ENCODE measurements at places on chromosomes 2 and 18. TPM values are rescaled to one million over a fixed set of nuclear protein-coding genes. Genes with fewer than 3 reads are reported as not detected.

Gene REG3A
- total RNA-seq = not detected

Gene RNF125
- total RNA-seq = 1.7 TPM

Gene WIPF1
- 3.4 TPM for total RNA-seq

Gene DPP10
- 50.9 TPM for total RNA-seq

Gene TMEFF2
- total RNA-seq = 37.6 TPM

Gene TRIM54
- total RNA-seq = not detected

Gene POU3F3
- 230 TPM for total RNA-seq

Gene ATP6V1B1
- total RNA-seq = not detected

Gene RPRM
- total RNA-seq = 101 TPM

Gene COBLL1
- 8.6 TPM for total RNA-seq

Gene HMSD
- total RNA-seq = 0.25 TPM

Gene ABCG8
- total RNA-seq = 0.74 TPM

Gene BMP10
- total RNA-seq = not detected

Gene SLC14A1
- 1.7 TPM for total RNA-seq

Gene NRBP1
- 56.5 TPM for total RNA-seq

Gene ADCYAP1
- 4.4 TPM for total RNA-seq

Gene FKBP1B
- 76.5 TPM for total RNA-seq

Gene ASB18
- total RNA-seq = not detected

Gene CCDC85A
- total RNA-seq = 22.1 TPM

Gene RAB17
- total RNA-seq = not detected

Gene TFPI
- 19.7 TPM for total RNA-seq

Gene NOL4
- 110 TPM for total RNA-seq

Gene CD207
- total RNA-seq = not detected

Gene STPG4
- 0.49 TPM for total RNA-seq

Gene PIEZO2
- total RNA-seq = 3.9 TPM

Gene FAM110C
- 7.4 TPM for total RNA-seq

Gene DCDC2C
- 0.49 TPM for total RNA-seq

Gene GRHL1
- total RNA-seq = 3.2 TPM

Gene CNTNAP5
- 26.6 TPM for total RNA-seq

Gene ACMSD
- total RNA-seq = not detected

Gene ALPG
- total RNA-seq = not detected

Gene DHRS9
- total RNA-seq = 0.49 TPM

Gene RSAD2
- 2.0 TPM for total RNA-seq

Gene GALNT3
- total RNA-seq = 3.0 TPM

Gene BOLL
- not detected for total RNA-seq

Gene SRD5A2
- total RNA-seq = under 0.01 TPM

Gene KLF11
- 13.3 TPM for total RNA-seq

Gene ELP2
- 79.2 TPM for total RNA-seq

Gene ANKRD62
- total RNA-seq = not detected

Gene ST8SIA3
- 22.6 TPM for total RNA-seq

Gene MTA3
- total RNA-seq = 26.3 TPM

Gene ANTXR1
- total RNA-seq = 13.3 TPM

Gene FAM136A
- total RNA-seq = 20.7 TPM

Gene CYTIP
- total RNA-seq = 2.0 TPM

Gene PCARE
- total RNA-seq = under 0.01 TPM

Gene ALPI
- total RNA-seq = not detected

Gene NT5DC4
- total RNA-seq = not detected

Gene ADNP2
- total RNA-seq = 17.5 TPM

Gene HOXD8
- total RNA-seq = 0.25 TPM

Gene EHD3
- 7.1 TPM for total RNA-seq

Gene RNF138
- 39.1 TPM for total RNA-seq

Gene ASAP2
- 44.5 TPM for total RNA-seq

Gene SLC9A4
- total RNA-seq = 0.25 TPM

Gene FLACC1
- 3.0 TPM for total RNA-seq

Gene ADAM23
- 22.9 TPM for total RNA-seq

Gene SERPINB12
- total RNA-seq = not detected

Gene TMEM200C
- total RNA-seq = 20.4 TPM

Gene MERTK
- 3.7 TPM for total RNA-seq

Gene TUBA3E
- not detected for total RNA-seq
